Cerebellar cortex (tissue), 1 donor: ENCODE measurements at places on chromosomes 7 and 10.

DNA sequence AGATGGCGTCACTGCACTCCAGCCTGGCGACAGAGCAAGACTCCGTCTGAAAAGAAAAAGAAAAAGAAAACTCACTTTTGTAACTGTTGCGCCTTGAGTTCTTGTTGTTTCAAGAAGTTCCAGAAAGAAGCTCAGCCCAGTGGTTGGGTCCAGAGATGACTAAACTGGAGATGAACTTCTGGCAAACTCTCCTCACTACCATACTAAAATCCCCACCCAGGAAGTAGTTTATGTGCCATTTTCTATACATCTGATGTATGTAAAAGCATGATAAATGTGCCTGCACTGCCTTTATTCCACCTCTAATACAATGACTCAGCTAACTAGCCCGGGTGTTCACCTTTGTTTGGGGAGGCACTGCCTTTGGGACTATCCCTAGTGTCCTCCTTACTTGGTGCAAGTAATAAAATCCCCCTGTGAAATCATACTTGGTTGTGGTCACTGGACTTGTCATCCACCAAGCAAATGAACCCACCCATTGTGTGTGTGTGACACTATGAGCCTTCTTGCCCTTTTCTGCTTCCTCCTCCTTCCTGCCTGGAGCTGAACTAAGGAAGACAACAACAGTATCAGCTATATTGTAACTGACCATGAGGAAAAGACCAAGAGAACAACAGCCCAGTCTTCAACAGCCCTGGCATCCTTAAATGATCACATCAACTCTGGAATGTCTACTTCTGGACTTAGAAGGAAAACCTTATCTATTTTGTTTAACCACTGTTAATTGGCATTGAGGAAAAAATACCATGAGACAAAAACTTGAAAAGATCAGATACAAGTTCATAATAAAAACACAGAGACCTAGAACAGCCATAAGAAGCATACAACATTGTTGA, 33.6 kb downstream of the JMJD1C start:
- DNase-seq: no peak

- no peak for DNase-seq
Observed at GRCh38 chr10:52742731-52743130, 29.9 kb downstream of the MBL2 start.

DNA sequence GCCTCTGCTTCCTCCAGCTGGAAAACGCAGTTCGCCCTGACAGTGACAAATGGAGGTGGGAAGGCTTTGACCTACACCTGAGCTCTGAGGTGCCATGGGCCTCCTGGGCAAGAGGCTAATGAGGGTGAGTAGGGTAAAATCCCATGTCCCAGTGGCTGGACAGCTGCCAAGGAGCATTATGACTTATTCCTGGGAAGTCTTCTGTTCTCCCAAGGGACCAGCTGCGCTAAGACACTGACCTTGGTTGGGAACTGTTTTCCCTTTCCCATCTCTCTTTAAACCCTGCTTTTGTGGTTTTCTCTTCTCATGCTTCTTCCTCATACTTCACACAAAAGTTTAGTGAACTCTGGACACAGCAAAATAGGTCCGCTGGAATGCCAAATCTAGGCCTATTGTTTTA, 72.6 kb downstream of the COPG2 start:
- no peak for DNase-seq

DNA sequence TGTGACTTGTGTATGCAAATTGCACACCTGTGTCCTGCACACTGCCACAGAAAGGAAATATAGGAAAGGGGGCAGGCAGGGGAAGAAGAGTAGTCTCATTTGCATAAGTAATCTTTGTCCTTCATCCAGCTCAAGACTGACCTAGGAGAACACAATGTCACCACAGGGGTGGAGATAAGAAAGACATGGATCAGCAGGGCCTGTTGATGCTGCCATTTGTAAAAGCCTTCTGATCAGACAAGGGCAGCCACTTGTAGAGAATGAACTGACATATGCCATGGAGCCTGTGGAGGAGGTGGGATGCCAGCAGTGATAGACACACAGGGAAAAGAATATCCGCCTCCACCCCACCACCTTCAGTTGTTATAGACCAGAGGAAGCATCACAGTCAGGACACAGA, 528.9 kb downstream of the HTR7 start:
- no peak for DNase-seq

DNA sequence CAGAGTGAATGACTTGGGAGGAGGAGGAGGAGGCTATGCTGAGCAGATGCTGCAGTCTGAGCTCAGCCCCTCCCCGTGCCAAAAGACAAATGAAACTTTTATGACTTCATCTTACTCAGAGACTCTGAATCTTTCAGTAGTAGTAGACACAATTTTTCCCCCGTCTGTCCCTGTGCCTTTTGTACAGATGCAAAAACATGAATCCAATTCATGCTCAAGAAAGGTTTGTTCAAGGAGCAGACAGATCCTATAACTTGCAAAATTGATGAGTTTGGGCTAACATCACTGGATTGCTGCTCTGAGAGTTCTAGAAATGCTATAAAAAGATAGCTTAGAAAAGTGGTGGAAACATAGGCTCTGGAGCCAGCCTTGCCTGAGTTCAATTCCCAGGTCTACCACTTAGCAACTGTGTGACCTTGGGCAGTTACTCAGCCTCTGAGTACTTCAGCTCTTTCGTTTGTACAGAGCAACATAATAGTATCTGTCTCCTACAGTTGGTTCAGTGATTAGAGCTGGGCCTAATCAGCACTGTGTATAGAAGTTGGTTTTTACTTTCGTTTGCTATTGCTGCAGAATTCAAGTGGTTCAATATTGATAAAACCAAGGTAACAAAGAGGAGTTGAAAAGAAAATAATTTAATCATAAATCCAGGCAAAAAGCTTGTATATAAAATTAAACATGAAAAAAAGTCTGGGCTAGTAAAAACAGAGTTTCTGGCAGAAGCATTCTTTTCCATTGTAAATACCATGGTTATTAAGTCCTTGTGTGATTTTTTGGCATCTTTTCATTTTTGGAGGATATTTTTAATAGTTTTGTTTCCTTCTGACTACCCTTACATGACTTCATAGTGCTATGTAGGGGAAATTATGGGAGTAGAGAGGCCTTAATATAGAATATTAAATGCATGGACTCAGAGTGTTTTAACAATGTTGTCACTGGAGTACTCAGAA, 174.2 kb upstream of the ZNF32 start:
- no peak for DNase-seq

- no peak for DNase-seq
Observed at GRCh38 chr7:151792636-151793035, 84.3 kb downstream of the PRKAG2 start.

- no peak for DNase-seq
Observed at GRCh38 chr10:79377557-79378382, 30.5 kb downstream of the PPIF start.

DNA sequence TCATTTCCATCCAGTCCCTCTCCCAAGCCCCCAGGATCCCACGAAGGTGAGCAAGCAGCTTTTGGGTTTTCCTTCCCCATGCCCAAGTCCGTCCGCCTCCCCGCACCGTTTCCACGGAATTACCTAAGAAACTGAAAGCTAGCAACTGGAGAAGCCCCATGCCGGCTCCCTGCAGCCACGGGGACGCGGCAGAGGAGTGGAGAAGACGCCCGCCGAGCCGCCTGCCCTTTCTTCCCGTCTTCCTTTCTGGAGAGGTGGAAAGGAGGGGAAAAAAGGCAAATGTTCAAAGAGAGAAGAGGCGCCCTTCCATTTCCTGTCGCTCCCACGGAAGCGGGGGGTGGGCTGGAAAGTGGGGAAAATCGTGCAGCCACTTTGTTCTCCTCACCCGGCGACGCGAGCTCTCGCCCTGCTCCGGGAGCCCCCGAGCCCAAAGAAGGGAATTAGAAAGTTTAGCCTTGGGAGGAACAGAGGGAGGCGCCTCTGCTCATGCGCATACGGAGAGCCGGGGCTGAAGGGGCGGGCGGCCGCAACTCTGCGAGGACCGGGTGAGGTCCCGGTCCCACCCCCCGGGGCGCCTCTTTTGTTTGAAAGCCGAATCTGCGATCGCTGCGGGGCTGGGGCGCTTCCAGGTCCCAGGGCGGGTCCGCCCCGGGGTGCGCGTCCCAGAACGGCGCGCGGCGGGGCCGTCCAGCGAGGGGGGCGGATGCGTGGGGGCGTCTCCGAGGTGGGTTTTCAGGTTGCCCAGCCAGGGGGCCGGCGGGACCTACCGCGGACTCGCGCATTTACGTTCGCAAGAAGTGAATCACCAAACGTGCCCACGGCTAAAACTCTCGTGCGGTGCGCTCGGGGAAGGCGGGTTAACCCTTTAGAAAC, at the start of gene LAMB1:
Gene LAMB1 (minus strand): TSS at position 436 of the 873 bp plus-strand sequence. CDS start 276 bp downstream, at position 160.
- peak; percentile 42 for DNase-seq

DNA sequence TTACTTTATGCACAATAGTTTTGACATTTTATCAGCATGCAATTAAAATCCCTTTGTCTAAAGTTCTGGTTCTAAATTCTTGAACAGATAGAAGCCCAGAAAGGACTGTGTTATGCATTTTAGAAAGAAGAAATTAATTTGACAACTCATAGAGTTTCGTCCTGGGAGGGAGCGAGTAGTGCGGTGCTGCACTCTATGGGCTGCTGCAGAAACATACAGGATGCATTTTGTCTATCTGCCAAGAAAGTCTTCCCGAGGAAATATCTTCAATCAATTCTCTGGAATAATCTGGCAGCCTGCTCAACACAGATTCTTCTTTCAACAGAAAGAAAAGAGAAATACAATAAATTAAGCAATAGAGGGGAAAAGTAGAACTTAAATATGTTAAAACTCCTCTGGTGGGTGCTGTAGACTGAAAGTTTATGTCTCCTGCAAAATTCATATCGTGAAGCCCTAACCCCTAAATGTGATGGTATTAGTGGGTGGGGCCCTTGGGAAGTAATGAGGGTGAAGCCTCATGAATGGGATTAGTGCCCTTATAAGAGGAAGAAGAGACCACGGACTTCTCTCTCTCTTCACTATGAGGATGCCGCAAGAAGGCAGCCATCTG, 39.0 kb upstream of the IFRD1 start:
- peak; percentile 30 for DNase-seq

DNA sequence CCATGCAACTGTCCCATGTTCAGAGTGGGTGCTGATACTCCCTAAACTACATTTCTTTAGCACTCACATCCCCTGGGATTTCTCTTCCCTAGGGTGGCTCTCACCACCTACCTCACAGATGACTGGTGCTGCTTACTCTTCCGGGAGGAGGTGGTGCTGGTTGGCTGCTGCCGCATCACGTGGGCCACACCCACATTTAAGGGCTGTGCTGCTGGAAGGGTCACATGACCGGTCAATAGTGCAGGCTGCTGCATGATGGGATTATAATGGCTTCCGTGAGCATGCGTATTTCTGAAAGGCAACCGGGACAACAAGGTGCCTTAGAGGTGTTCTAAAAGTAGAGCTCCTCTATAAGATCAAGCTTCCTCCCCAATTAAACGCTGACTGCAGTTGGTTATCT, 76.8 kb downstream of the CLEC2L start:
- DNase-seq: no peak

DNA sequence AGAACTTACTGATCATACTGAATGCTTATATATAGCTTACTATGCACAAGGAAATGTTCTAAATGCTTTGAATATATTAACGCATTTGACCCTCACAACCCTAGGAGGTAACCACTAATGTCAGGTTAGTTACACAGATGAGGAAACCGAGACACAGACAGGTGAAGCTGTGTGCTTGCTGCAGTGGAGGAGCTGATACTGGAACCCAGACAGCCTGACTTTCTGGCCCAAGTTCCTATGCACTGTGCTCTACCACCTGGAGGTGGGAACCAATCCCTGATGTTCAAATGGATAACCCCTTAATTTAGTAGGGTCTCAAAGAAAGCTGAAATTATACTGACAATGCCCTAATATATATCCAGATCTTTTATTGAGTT, 119.6 kb downstream of the SORBS1 start:
- DNase-seq: no peak

GRCh38 chr10:78166261-78166660, 132.6 kb downstream of the RPS24 start:
- peak; percentile 50 for DNase-seq

DNA sequence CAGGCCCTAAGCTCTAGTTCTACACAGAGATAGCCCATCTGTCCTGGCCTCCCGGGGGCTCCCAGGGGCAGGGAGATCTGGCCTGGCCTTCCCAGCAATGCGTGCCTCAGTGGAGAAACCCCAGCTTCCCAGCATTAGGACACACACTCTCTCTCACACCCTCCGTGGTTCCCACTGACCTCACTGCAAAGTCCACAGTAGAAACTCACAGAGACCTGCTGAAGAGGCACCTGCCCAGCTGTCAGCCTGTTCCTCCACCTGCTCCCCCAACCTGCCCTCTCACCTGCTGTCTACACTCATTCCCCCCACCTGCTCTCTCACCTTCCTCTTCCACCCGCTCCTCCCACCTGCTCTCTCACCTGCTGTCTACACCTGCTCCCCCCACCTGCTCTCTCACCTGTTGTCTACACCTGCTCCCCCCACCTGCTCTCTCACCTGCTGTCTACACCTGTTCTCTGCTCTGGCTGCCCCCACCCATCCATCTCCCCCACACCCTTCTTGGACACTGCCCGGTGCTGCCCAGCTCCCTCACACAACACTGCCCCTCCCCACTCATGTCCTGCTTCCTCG, 21.1 kb upstream of the PFKP start:
- no peak for DNase-seq

- DNase-seq: no peak
Observed at GRCh38 chr10:119407254-119407777, 135.2 kb downstream of the RGS10 start.

DNA sequence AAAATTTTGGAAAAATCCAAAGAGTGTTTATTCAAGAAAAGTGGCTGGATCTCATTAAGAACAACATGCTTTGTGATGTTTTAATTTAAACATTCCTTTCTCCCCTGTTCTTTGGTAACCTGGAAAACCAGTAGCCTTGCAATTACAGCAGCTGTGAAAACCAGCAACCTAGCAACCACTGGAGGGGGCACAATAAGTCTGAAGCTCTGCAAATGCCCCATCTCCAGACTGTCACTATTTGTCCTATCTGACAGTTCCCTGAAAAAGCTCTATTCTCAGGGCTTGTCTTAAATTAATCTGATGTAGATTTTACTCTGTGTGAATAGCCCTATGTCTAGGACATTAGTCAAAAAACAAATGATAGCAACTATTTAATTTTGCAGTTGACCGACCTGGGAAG, 137.6 kb upstream of the THSD7A start:
- no peak for DNase-seq

DNA sequence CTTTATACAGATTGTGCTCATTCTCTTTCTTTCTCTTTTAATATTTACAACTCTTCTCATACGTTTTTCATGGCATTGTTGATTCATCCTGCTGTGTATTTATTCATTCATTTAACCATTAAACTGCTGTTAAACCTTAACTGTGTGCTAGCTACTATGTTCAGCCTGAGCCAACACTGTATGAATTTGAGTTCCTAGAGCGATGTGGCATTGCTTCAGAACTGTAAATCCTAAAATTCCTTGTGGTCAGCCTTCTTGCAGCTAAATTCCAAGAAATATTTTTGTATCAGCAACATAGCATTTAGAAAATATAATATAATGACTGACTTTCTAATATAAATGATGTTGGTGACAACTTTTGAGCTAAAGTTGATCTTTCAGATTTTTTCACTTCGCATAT, 184.7 kb upstream of the FZD1 start:
- no peak for DNase-seq

GRCh38 chr10:97584060-97584797, at the start of gene HOGA1:
HOGA1 (plus strand) TSS chr10:97584389; CDS start chr10:97584704, 315 bp downstream.
- peak; percentile 100 for DNase-seq
